ENCODE measurements at places on chromosomes 4 and X.

DNA sequence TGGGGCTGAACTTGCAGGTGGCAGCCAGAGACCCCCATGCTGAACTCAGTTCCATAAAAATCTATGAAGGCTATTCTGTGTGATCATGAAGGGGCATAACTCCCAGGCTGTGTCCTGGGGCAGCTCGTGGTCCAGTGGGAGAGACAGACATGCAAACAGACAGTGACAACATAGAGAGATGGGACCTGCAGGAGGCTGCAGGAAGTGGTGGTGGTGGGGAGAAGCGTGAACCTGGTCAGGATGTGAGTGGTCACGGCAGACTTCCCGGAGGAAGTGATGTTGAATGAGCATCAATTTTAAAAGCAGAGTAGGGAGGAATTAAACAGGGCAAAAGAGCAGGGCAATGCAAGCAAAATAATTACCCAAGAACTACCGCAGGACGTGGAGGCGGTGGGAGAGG lies 23.2 kb upstream of the SORCS2 start:
- DNase-seq: no peak

- DNase-seq: no peak
Observed at GRCh38 chr4:84753321-84753972, 170.5 kb downstream of the CDS1 start.

DNA sequence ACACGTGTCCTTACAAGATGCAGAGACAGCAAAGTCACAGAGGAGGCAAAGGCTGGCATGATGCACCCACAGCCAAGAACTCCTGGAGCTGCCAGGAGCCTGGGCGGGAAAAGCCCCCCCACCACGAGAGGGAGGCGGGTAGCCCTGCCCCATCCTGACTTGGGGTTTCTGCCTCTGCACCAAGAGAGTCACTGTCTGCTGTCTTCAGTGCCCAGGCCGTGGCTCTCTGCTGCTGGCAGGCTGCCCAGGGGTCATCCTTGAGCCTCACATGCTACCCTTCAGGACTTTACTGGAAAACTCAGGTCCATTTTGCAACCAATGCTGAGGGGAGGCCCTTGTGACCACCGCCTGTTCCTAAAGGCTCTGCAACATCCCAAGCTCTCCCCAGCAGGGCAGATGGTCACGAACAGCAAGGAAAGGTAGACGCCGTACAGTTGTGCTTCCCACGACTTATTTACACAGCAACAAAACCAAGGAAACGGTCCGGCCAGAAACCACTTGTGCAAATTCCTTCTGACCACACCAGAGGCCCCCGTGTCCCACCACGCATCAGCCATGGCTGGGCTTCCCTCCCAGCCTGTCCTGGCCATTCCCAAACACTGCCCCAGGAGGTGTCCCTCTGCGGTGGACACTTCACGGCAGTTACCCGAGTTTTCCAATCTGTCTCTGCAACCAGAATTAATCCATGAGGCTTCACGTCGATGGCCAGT lies 56.9 kb downstream of the ACOX3 start:
- DNase-seq: no peak

- DNase-seq: no peak
Observed at GRCh38 chr4:159017323-159018026, 85.4 kb upstream of the RAPGEF2 start.
